Stimulated activated CD4-positive, alpha-beta T cell treated with anti-CD3 and anti-CD28 coated beads, Interleukin-1b, Interleukin-23, amount 100 ng/mL, for 1 hour (primary cell): ENCODE measurements at places on chromosomes 12 and 14.

GRCh38 chr12:109625131-109625559, 51.6 kb downstream of the MVK start:
- DNase-seq = no peak

DNA sequence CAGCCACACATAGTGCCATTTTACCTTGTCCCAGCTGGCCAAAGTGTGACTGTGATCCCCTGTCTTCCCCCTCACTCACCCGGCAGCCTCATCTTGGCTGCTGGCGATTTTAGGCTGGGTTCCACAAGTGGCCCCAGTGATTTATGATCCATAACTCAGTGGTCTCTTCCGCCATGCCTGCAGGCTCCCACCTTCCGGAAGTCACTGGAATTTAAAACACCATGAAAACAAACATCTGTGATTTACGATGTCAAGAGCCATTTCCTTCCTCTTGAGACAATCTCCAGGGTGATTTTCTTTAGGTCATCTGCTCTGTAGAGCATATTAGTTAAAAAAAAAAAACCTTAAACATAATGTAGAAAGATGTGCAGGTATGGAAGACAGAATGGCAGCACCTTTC, 282.3 kb downstream of the CACNA1C start:
- no peak for DNase-seq

- no peak for DNase-seq
Observed at GRCh38 chr14:103271189-103271588, 62.8 kb upstream of the EIF5 start.

DNA sequence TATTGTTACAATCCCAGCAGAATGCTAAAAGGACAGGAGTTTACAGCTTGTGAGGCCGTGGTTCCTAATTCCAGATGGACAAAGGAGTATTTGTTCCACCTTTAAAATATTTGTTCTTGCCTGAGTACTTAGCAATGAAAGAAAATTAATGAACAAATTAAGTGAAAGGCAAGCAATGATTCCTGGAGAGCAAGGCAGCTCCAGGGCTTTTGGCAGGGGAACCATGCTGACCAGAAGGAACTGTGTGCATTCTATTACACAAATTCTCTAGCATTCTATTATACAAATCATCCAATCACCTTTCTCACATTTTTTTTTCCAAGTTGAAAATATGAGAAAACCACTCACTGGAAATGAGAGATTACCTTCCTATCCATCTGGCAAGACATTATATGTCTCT, 1.8 kb upstream of the BMAL2 start:
- no peak for DNase-seq

- DNase-seq = no peak
Observed at GRCh38 chr12:29226616-29227015, 77.5 kb downstream of the FAR2 start.

GRCh38 chr12:50132505-50133135, 20.6 kb downstream of the COX14 start:
- no peak for DNase-seq

DNA sequence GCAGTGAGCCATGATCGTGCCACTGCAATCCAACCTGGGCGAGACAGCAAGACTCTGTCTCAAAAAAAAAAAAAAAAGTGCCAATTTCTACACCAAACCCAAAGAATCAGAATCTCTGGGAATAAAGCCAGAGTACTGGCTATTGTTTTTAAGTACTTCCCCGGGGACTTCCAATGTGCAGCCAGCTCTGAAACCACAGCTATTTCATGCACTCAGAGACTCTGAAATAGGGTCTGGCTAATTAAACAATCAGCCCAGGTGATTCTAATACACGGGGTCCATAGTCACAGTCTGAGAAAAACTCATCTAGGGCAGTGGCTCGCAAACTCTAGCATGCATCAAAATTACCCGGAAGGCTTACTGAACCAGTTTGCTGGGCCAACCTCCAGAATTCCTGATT, 56.3 kb downstream of the SIX6 start:
- DNase-seq = no peak

- DNase-seq = no peak
Observed at GRCh38 chr14:35395283-35395682, 9.3 kb downstream of the NFKBIA start.

- no peak for DNase-seq
Observed at GRCh38 chr14:63091394-63091996, 46.2 kb upstream of the KCNH5 start.

GRCh38 chr12:98294051-98294805, 221.2 kb upstream of the TMPO start:
- no peak for DNase-seq

DNA sequence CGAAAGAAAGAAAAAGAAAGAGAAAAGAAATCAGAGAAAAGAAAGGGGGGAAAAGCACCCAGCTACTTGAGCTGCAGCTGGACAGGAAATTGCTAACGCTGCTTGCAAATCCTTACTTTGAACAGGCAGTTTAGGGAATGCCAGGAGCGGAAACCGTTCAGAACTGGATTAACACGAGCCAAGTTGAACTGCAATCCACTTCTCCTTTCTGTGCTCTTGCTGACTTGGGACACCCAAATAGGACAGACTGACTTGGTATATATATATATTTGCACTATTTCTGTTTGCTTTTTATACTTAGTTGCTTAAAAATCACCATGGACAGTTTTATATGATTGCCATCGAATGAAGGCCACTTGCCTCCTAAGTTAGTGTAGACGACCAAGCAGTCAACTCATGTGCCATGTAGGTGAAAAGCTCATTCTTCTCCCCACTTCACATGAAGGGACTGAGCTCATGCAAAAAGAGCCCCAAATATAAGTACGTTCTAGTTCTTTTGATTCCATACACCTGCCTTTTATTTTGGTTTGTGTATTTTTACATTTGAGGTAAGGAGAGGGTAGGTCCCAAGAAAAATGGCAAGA, 5.5 kb downstream of the DUSP6 start:
- no peak for DNase-seq

GRCh38 chr12:45989721-45990467, 480 bp downstream of the SCAF11 start:
- DNase-seq = no peak

DNA sequence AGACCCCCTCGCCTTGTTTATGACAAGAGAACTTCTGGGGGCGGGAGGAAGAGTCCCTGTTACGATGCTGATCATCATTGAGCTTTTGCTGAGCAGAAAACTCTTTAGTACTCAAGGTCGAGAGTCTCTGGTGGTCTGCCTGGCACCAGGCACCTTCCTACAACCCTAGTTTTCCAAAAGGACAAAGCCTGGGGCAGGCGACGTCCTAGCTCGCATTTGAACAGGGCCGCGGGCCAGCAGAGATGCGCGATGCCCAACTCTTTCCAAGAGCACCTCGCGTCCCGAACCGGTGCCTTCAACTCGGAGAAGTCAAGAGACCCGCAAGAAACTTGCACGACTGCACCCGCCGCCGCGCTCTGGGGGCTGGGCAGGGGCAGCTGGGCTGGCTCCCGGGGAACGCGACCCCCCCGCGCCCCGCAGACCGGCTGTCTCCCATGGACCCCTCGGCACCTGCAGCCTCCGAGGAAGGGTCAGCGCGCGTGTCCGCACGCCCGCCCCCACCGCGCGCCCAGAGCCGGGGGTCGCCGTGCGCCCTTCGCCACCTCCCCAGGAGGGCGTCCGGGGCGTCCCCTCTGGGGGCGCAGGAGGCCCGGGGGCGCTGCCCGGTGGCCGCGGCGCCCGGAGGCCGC, 377 bp upstream of the BCL7A start:
- DNase-seq = no peak

DNA sequence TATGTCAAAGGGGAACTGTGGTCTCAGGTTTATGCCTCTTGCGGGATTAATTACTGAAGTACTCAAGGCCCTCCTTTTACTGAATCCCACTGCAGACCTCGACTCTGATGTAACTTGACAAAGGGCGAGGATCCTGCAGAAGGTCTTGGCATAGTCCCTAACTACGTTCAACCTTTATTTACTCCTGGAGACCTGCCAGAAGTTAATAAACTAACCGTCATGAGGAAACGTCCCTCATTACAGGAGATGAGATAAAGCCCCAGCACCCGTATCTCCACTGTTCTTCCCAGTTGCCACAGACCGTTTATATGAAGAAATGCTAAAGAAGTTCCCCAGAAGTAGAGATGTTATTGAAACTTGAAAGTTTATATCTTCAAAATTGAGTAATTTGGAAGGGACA, 190.9 kb downstream of the ETV6 start:
- no peak for DNase-seq

- no peak for DNase-seq
Observed at GRCh38 chr12:6638305-6638704, 2.5 kb upstream of the LPAR5 start.

- DNase-seq = no peak
Observed at GRCh38 chr14:74415115-74415437, 10.9 kb downstream of the SYNDIG1L start.

DNA sequence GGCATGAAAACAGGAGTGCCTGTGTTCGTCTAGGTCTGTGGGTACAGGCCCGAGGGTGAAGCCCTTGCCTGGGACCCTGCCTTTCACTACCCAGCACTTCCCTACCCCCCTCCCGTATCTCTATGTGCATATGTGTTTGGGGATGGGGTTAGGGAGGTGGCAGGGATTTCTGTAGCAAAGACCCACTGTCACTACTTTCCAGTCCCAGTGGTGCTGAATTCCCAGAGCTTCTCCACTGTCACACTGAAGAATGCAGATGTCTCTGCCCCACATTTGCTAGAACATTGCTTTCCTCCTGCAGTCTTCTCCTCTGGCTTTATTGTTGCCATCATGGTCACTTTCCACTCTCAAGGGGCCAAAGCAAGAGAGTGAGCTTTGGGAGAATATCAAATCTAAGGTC, 203.9 kb downstream of the MYRFL start:
- no peak for DNase-seq

DNA sequence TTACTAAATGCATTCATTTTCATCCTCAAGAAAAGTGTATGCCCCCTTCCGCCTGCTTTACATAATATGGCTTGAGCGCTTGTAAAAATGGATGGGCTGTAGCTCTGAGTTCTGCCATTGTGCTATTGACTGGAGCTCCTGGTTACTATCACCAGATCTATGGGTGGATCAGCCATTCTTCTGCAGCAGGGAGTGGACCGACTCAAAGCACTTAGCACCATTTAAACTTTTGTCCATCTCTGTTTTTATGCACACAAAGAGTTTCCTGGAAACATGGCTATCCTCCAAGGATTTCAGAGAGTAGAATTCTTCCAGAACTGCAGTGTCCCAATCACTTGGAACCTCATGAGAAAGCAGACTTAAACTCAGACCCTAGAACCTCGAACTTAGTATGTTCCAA, 4.5 kb upstream of the NUMB start:
- DNase-seq = no peak

DNA sequence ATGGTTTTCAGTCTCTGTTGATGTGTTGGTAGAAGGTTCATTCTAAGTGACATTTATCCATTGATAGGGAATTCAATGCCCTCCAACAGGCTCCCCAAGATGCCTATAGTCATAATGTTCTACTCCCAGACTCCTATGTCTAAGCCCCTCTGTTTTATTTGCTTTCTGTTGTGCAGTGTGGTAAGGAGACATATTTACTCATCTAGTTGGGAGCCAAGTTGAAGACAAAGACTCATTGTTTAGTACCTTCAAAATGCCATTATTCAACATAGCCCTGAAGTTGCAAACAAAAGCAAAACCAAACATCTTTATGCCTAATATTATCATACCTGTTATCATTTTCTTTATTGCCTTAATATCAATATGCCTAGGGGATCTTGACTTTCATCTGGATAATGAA, 302.1 kb downstream of the RMST start:
- DNase-seq = no peak

- peak; percentile 26 for DNase-seq
Observed at GRCh38 chr12:54032627-54033100, at the start of gene HOXC5. HOXC5 (plus strand) TSS chr12:54033050; CDS start chr12:54033123, 73 bp downstream.

- no peak for DNase-seq
Observed at GRCh38 chr14:102426796-102427195, 64.1 kb downstream of the TECPR2 start.

DNA sequence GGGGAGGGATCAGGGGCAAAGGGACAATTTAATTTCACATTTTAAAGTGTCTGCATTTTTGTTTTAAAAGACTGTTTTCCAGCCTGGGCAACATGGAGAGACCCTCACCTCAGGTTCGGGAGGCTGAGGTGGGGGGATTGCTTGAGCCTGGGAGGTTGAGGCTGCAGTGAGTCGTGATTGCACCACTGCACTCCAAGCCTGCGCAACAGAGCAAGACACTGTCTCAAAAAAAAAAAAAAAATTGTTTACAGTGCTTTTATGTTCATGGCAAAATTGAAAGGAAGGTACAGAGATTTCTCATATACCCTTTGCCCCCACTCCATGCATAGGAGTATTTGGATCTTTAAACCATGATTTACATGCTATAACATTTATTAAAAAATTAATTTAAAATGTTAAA, 16.4 kb upstream of the HVCN1 start:
- no peak for DNase-seq

DNA sequence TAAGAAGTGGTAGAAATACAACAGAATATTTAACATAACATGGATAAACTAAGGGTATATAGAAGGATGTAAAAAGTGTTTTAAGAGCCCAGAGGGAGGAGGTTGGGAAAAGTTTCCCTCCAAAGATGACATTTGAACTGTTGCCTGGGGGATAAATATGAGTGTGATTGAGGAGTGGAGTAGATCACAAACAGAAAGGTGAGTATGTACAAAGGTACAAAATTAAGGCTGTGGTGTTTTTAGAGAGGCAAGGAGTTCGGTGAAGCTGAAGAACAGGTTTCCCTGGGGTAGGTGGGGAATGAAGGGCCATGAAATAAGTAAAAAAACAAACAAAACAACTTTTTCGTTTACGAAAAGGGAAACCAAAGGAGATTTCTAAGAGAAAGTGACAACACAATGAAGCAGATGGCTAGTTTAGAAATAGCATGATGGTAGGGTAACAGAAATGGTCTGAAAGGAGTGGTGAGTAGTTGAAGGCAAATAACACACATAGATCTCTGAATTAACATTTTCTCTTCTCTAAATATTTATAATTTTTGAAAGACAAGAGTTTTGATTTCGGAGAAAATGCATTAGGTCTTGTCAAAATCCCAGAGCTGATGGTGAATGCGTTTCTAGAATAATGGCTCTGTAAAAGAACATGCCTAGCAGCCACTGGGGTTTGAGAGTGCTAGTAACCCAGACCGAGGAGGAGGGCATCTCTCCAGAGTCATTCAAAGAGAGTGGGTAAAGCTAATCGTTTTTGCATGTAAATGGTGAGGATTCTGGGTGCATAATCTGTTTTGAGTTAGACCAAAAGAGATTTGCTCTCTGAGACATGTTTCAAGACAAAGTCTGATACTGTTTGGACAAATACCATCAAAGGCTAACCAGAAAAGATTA, 240.4 kb upstream of the DCN start:
- no peak for DNase-seq

GRCh38 chr12:59069516-59069915, 149.2 kb upstream of the LRIG3 start:
- DNase-seq = no peak

- no peak for DNase-seq
Observed at GRCh38 chr14:50826681-50827080, 4.3 kb downstream of the NIN start.

GRCh38 chr14:68458840-68459469, 333.9 kb downstream of the ZFP36L1 start:
- no peak for DNase-seq

GRCh38 chr14:49594347-49595091, 4.2 kb upstream of the LRR1 start:
- no peak for DNase-seq

- DNase-seq = no peak
Observed at GRCh38 chr14:74977164-74977900, 21.9 kb upstream of the PGF start.
